ENCODE measurements at places on chromosomes 6 and 20. TPM values are rescaled to one million over a fixed set of nuclear protein-coding genes. Genes with fewer than 3 reads are reported as not detected.

Gene PRICKLE4
- not detected for total RNA-seq

Gene DNAH8
- not detected for total RNA-seq

Gene PPP2R5D
- 61.1 TPM for total RNA-seq

Gene OXT
- not detected for total RNA-seq

Gene WFDC5
- not detected for total RNA-seq

Gene KIFC1
- total RNA-seq: 52.4 TPM

Gene OR2B2
- total RNA-seq: not detected

Gene FABP7
- total RNA-seq: not detected

Gene RAET1L
- total RNA-seq: not detected
